ENCODE measurements at places on chromosomes 1 and 21.

- no peak for DNase-seq
These were observed 36.8 kb upstream of the BMP8B start for GRCh38 chr1:39825432-39825941.

DNA sequence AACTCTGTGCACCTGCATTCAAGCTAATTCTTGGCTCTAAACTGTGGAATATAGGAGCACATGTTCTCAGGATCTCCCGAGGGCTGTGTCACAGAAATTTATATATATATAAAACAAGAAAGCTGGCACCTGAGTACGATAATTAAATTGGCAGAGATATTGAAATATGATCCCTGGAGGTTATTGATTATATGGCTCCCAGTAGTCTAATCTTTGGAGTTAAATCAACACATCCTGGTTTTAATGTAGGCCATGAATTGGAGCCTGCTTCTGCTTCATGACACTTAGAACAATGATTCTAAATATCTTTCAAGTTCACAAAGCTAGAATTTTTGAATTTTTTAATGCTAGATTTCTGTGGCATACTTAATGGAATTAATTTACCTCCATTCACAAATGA is 84.3 kb downstream of the CTH start:
- peak; percentile 32 for DNase-seq

DNA sequence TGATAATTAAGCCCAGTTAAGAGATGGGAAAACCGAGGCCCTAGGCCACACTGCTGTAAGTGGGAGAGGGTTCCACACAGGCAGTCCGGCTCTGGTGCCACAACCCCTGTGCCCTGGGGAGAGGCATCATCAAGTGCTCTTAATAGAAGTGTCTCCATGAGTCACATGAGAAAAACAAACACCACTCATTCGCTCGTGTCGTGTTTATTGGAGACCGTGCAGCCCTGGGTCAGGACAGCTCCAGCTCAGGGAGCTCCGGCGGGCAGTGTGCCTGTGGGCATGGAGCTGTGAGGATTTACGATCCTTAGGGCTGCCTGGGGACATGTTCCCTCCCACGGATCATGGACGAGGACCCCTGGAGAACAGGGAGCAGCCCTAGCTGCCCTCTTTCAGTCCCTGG is 658.5 kb downstream of the AJAP1 start:
- DNase-seq: no peak

DNA sequence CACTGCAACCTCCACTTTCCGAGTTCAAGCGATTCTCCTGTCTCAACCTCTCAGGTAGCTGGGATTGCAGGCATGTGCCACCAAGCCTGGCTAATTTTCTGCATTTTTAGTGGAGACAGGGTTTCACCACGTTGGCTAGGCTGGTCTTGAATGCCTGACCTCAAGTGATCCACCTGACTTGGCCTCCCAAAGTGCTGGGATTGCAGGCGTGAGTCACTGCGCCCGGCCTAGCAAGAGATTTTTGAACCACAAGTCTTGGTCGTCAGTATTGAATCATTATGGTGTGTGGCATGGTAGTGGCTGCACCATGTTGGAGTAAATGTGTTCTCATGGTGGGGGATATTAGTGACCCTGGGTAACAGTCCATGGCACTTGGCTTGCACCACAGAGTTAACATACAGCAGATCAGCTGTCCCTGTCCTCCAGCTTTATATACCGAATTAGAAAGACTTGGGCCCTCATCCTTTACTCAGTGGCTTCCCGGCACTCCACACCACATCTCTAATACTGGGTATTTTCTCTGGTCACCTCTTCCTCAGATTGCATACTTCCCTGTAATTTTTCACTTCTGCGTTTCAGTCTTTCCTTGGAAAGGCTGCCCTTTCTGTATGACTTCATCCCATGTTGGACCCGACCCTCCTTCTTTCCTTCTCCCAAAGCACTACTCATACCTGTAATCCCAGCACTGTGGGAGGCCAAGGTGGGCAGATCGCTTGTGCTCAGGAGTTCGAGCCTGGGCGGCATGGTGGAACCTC is 25.1 kb downstream of the AK4 start:
- no peak for DNase-seq

DNA sequence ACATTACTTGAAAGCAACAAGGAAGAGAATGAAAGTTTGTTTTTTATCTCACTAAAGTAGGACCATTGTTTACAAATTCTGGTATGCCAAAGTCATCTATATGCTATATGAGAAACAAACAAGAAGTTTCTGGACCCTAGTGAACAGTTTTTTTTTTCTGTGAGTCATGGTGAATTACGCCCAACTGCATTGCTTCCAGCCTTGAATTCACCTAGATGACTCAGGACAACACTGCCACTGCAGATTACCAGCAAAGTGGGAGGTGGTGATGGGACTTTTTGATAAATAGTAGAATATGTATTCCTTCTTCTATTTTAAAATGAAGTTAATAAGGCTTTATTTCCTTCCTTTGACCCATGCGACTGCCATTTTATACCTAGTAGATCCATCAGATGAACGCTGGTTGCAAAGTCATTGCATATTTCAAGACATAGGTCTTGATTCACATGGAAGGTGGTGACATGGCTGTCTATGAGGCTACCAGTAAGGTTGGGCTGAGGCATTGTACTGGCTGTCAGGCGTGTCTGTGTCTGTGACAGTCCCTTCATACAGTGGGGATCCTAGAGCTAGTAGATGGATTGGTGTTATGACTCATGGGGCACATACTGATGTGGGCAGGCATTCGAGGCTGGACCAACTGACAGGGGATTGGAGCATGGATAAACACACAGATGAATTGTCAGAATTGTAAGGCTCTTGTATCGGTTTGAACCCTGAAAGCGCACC is 49.1 kb upstream of the APOBEC4 start:
- DNase-seq: no peak

DNA sequence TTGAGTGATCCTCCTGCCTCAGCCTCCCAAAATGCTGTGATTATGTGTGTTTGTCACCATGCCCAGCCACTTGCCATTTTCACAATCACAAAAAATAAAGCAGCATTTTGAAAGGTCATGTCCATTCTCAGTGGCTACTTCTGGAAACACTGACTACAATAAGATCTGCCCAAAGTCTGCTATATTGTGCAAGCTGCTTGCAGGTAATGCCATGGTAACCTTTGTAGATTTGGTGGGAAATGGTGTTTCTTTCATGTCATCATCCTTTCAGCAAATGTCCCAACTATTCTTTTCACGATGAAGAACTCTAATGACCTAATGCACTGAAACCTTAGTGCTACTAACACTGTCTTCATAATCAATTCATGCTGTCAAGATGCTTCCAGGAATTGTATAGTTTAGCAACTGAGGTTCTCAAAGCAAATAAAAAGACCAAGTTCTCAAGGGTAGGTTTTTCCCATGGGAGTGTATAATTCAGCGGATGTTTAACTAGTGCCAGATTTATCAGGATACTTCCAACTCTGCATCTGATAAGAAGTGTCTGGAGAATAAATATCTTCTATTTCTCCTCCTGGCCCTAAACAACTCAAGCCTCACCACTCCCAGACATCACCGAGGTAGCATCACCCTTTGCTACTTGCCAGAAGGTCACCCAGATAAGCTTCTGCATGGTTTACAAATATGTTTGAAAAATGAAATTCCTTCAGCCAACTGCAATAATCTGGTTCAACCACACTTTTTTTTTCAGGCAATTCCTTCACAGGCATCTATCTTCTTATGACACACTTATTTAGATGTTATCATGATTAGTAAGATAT is 132.0 kb upstream of the ZC3H11B start:
- no peak for DNase-seq

DNA sequence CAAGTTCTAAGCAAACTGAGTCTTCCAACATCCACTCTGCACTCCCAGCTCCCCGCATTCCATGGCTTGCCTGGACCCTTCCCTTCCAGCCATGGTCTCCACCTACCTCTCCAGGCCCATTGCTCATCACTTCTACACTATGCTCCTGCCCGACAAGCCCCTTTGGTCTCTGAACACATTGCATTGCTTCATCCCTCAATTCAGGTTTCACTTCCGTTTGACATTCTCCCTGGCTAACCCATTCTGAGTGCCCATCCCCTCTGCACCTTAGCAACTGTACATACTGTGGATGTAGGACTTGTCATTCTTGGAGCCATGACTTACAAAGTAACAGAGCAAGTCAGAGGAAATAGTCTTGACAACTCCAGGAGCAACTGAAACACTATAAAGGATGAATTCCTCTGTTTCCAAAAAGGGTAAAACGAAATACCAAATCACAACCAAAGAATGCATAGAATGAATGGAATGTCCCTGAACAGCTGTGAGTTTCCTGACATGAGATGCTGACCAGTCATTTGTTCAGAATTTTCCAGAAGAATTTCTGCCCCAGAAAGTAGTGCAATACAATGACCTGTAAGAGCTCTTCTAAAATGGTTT is 66.7 kb downstream of the KCNJ6 start:
- no peak for DNase-seq

DNA sequence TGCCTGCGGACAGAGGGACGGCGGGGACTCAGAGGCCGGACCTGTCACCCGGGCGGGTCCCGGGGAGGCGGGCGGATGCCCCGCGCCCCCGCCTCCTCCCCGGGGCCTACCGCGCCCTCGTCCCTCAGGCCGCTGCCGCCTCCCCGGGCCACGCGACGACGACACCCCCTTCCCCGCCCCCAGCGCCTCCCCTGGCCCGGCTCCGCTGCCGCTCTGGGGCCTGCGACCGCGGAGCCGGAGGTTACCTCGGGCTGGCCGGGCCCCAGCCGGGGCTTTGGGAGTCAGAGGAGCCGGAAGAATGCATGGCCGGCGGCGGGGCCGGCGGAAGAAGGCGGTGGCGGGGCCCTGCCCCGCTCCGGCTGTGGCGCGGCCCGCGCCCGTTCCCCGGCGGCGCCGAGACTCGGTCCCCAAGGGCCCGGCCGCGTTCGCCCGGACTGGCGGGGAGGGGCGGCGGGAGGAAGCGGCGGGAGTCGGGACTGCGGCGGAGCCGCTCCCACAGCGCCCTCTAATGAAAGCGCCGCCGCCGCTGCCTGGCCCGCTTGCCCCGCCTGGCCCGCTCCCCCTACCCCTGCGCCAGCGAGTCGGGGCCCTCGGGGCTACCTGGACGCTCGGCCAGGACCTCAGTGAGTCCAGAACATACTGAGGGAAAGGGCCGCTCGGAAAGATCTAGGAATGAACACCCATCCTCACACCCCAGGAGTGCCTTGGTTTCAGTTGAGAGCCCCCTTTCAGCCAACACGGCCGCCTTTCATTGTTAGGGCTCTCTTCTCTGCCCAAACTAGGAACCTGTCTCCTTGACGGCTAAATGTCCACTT is at the start of gene LPGAT1:
Gene LPGAT1 (minus strand): TSS at position 436 of the 815 bp plus-strand sequence. CDS start 1,467 bp downstream, outside the sequence.
- DNase-seq: peak; percentile 83

GRCh38 chr21:42970946-42971653 is 3.3 kb upstream of the PKNOX1 start:
- DNase-seq: no peak

DNA sequence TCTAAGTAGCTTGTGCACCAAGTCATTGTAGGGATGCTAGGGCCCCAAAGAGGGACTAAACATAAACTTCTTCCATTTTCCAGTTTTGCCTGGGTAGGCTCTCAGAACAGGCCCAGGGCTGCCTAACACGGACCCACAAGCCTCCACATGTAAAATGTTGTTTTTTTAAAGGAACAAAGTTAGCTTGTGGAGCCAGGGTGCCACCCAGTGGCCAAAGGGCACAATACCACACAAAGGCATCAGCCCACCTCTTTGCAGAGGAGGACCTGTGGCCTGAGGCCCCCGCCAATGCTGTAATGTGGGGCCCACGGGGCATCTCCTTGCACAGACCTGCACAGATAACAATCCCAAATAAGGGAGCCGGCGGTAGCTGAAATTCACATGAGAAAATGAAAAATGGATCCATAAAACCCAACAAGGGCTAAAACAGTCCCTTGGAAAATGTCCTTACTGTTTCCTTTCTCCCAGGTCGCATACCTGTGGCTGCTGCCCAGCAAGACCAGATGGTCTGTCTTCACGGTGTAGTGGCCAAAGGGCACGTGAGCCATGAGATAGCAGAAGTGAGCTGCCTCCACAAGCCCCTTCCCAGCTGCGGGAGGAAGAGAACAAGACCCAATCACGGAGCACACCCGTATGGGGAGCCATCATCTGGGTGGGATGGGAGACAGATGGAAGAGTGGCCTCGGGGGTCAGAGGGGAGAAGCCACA is 23.8 kb downstream of the SEC16B start:
- peak; percentile 65 for DNase-seq

DNA sequence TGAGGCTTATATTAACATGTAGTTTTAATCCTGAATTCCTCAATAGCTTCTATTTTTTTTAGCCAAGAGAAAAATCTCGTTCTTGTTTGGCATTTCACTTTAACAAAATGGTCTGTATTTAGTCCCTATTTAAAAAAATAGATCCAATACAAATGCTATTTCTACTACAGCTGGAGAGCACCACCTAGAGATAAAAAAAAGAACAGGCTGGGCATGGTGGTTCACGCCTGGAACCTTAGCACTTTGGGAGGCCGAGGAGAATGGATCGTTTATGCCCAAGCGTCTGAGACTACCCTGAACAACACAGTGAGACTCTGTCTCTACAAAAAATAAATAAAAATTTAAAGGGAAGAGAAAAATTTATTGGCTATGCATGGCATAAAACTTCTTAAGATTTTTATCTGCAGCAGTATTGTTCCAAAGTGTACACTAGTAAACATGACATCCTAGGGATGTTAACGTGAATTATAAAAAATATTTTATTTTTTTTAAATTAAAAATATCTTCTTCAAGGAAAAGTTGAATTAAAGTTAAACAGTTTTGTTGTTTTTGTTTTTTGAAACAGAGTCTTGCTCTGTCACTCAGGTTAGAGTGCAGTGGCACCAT is 4.4 kb downstream of the ST7L start:
- no peak for DNase-seq

- DNase-seq: no peak
These were observed 137.6 kb downstream of the MIS18A start for GRCh38 chr21:32141318-32141633.

DNA sequence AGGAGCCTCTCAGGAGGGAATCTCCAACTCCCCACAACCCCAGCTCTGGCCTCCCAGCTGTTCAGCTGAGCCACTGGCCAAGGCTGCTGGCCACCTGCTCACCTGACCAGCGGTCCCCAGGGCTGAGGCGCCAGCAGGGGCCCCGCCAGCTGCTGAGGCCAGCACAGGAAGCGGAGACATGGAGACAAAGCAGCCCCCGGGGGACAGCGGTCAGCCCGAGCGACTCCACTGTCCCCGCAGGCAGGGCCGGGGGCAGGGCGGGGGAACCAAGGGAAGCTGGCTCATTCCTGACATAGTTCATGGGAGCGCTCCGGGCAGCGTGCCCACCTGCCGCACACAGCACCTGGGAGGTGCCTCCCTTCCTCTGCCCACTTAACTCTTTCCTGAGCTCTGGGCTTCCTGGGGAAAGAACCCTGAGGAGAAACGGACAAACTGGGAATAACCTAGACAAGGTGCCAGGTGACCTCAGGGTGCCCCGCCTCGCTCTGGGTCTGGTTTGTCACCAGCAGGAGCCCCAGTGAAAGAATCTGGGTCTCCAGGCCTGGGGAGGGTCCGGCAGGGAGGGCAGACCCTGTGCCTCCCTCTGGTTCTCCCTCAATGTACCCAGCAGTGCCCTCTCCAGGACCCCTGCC is 10.7 kb downstream of the EPHA2 start:
- DNase-seq: no peak

DNA sequence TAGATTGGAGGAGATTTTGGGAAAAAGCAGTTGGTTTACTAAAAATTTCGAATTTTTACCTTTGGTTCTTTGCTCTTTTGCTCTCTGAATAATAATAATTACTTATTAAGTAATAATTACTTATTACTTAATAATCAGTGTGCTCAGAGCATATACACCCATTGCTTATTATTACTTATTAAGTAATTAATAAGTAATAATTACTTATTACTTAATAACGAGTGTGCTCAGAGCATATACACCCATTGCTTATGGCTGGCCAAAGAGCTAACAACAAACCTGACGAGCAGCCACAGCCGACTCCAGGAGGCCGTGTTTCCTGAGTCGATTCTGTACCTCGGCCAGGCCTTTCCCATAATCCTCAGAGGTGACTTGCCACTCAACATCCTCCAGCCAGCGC is 20.5 kb downstream of the SPTA1 start:
- DNase-seq: no peak

Data from NCI-H1092 (cell line).